ENCODE measurements at places on chromosomes 12 and 14.

GRCh38 chr12:82089369-82090121 is 268.6 kb downstream of the CCDC59 start:
- no peak for DNase-seq

DNA sequence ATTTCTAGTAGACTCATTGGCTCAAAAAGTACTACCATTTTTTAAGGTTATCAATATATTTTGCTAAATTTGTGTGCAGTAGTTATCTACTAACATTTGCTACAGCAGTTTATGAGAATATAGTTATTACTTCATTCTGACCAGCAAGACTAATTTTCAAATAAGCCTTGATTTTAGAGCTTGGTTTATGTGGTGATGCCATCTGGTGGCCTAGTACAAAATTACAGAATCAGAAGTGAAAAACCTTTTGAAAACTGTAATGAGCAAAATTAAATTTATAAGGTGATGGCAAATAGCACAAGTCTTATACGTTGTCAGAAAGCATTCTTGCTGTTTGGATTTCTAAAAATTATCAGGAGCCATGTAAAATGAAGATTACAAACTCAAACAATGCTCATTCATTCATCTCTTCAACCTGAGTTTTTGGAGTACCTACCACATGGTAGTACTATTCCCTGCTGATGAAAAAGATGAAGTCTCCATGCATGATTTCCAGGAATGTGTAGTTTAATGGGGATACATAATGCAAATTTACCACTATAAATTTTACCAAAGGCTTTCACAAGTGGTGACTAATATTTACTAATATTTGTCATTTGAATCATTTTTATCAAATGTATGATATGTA is 51.0 kb downstream of the MAGOHB start:
- DNase-seq: peak; percentile 69

- DNase-seq: no peak
These were observed 32.3 kb upstream of the MMP17 start for GRCh38 chr12:131795690-131796410.

DNA sequence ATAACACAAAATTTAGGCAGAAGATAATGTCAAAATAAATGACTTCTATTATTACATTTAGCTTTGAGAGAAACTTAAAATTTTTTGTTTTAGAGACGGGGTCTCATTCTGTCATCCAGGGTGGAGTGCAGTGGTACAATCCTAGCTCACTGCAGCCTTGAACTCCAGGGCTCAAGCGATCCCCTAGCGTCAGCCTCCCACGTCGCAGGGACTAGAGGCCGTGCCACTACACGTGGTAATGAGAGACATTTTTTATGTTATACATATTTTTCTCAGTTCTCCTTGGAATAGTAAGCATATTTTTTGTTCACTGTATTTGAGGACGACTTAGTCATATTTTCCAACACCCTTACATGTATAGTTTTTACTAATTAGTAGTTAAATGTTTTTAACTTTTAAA is 21.5 kb upstream of the NUDT4 start:
- DNase-seq: no peak

- peak; percentile 36 for DNase-seq
These were observed 179.9 kb upstream of the ATF7IP start for GRCh38 chr12:14185427-14186192.

- DNase-seq: no peak
These were observed 170.3 kb downstream of the TTC7B start for GRCh38 chr14:90645842-90646443.

DNA sequence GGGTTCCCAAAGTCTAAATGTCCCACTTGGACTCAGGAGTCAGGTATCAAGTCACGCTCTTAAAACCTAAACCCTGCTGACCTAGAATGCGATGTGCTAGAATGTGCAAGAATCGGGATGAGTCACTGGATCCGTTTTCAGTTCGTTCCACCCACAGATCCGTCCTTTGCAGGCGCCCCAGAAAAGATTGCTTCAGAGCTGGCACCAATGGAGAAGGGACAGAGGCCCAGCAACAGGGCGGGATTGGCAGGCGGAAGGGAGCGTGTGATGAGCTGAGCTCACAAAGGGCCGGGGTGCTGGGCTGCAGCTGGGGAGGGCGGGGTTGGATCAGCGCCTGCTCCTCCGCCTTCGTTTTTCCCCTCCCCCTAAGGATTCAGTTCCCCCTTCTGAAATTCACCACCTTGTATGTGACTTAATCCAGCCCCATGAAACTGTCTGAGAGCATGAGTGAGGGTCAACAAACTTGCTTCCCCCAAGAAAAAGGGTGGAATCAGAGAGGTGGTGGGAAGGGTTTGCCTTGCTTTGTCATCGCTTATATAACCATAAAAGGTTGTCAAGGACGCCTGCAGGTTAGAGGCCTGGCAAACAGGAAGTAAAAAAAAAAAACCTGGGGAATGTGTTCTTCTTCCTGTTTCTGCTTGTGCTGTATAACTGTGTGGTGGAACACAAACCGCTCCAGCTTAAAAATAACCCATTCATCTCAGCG is 2.8 kb upstream of the UBC start:
- peak; percentile 97 for DNase-seq

DNA sequence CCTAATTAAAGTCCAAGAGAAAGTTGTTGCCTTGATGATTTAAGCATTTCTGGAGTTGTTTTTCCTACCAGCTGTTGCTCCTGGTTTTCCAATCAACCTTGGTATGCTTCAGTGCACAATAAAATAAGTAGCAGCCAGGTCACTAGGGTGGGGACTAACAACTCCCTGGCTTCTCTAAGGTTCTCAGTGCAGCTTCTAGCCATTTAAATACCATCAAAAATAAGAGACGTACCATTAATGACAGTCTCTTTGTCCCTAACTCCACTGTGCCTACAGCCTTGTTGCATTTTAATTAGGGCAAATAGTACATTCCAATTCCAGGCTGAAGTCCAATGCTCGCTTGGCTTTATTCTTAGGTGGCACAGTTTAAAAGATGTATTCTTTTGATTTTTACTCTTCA is 11.8 kb downstream of the STON2 start:
- DNase-seq: no peak

- no peak for DNase-seq
These were observed 25.8 kb downstream of the DACT1 start for GRCh38 chr14:58663494-58664111.

DNA sequence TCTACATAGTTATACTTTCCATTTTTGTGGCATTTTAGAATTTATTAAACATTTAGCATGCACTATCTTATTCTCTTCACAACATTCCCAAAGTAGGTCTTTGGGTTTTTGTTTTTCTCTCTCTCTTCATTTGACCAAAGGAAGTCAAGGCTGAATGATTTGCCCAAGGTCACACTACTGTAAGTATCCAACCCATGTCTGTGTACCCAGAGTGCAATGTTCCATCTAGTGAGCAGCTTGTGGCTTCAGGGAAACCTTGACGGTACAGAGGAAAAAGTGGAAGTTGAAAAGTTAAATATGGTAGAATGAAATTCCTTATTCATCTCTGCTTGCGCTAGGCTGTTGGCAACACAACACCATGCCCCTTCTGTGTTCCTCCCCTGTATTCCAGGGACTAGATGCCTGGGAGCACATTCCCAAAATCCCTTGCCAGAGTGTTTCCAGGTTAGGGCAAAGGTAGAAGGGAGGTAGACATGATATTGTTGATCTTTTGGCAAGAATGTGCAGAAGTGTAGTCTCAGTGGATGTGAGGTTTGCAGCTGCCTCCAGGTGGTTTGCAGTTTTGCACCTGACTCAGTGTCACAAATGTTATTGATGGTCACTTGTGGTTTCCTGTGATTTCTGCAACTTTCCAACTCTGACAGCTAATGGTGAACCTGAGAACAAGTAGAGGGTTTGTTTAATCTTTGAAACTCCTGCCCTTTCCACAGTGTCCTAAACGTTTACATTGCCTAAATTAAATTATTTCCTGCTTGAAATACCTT is 196.7 kb downstream of the RMST start:
- DNase-seq: no peak

DNA sequence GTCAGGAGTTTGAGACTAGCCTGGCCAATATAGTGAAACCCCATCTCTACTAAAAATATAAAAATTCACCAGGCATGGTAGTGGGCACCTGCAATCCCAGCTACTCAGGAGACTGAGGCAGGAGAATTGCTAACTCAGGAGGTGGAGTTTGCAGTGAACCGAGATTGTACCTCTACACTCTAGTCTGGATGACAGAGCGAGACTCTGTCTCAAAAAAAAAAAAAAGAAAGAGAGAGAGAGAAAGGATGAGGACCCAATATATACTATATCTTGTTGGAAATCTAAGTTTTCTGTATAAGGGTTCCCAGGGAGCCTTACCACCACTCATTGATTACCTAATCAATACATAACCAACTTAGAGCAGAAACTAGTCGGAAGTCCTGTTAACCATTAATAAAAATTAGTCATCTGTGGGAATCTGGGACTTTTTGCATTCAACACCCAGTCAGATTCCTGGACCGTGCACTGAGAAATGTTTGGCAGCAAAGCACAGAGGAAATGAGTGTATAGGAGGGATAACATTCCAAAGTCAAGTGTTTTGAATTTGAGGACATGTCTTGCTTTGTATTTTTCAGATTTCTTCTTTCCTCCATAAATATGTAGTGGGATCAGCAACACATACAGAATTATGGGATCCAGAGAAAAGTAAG is 44.8 kb upstream of the NR2C1 start:
- no peak for DNase-seq

GRCh38 chr14:22474730-22475351 is 114.2 kb downstream of the DAD1 start:
- no peak for DNase-seq
